Activated T-helper 1 cell treated with anti-CD3 and anti-CD28 coated beads, Interleukin-2, amount 50 U/mL, for 16 hours (primary cell): ENCODE measurements at places on chromosomes 7 and 10.

- DNase-seq, result no peak
These were observed 498 bp upstream of the ST7 start for GRCh38 chr7:116952635-116953371.

GRCh38 chr7:43431020-43431595 lies 151.8 kb upstream of the STK17A start:
- DNase-seq, result no peak

GRCh38 chr7:12949060-12949931 lies 261.9 kb downstream of the ARL4A start:
- no peak for DNase-seq

DNA sequence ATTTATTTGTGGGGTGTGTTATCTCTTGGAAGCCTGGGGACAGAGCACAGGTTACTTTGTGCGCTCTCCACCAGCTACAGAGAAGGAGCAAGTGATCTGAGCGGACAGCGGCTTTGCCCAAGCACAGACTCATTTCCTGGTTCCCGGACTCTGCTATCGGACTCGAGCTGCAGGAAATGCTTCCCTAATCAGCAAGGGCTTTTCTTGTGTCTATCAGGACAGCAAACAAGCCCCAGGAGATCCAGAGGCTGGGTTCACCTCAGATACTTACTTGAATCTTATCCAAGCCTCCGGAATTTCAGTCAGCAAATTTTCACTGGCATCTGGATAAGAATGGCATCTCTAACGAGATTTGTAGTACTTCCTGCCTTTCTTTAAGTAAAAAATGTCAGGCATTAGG lies 27.8 kb downstream of the MRC1 start:
- no peak for DNase-seq

GRCh38 chr7:115047958-115048720 lies 126.2 kb downstream of the MDFIC start:
- no peak for DNase-seq

GRCh38 chr10:131644864-131645658 lies 255.7 kb upstream of the PPP2R2D start:
- no peak for DNase-seq

- DNase-seq, result no peak
These were observed 380.5 kb downstream of the SFMBT2 start for GRCh38 chr10:7030134-7030855.

DNA sequence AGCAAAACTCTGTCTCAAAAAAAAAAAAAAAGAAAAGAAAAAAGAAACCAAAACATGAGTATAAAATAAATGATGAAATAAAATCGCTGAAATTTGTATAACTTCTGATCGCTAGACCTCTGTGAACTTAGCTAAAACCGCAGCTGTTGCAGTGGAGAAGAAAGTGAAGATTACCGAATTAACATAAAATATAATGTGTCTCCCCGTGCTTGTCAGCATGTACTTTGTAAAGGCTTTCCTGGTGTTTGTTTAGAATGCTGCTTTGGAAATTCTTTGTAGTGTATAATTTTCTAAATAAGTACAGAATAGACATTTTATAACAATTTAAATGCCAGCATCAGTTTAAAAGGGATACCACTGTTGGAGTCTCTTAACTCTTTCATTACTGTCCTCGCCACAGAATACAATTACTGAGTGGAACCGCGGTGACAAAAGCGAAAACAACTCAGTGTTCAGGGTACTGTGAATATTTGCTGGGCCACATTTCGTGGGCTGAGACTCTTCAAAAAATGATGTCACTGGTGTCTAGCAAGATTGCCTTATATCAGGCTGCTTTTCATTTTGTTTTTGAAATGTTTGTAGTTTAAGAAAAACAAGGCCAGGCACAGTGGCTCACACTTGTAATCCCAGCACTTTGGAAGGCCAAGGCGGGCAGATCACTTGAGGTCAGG lies 167.7 kb downstream of the NSUN6 start:
- no peak for DNase-seq

DNA sequence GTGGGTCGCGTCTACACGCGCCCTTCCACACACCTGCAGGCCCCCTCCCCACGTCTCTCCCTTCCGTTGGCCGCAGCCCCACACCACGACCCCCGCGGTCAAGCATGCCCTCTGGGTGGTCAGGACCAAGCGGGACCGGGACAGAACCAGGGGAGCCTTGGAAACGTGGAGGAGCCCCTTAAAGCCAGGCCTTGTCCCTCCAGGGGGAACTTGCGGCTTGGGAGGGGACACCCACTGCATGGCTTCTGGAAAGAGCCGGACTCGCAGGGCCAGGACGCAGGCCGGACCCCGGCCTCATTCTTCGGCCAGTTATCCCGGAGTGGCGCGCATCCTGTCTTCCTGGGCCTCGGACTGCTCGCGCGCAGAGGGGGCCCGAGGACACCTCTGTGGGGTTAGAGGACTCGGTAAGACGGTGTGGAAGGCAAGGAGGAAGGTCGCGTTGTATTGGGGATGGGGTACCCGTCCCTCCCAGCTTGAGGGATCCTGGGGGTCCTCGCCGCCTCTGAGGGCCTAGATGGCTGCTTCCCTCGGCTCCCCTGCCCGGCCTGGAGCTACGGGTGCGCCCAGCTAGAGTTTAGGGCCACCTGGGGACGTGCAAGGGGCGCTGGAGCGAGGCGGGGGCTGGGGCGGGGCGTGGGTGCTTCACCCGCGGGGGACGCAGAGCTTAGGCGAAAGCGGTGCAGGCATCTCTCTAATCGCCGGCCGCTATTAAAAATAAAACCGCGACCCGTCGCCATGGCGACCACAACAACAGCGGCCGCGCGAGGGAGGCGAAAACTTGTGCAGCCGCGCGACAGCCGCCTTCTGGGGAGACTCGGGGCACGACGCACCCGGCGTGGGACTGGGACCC lies 1.8 kb upstream of the PDGFA start:
- no peak for DNase-seq

GRCh38 chr10:84291384-84291783 lies 37.0 kb upstream of the CCSER2 start:
- no peak for DNase-seq

DNA sequence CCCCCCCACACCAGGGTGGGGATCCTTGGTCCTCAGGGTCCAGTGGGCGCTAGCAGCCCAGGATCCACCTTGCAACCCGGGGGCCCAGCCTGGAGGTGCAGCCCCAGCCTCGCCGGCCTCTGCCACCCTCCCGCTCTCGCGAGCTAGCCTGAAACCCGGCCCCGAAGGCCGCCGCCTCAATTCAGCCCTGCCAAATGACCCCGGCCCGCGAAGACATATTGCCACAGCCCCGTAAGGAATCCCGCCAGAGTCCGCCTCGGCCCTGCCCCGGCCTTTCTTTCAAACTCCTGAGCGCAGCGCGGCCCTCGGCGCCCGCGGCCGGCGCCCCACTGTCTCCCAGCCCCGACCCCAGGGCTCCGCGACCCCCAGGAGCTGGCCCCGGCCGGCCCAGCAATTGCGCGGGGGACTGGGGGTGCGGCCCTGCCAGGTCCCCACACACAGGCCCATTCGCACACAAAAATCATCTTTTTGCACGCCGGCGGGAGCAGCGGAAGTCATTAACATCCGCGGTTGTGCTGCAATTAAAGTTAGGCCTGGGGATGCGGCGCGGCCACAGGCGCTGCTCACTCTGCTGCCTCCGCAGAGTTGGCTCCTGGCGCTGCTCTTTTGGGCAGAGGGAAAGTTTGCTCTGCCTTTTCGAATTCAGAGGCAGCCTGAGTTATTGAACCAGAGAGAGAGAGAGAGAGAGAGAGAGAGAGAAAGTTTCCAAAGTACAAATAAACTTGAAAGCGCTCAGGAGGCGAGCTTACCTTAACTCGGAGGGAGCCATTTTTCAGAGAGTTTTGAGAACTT lies 4.0 kb downstream of the HOXA5 start:
- DNase-seq, result no peak

GRCh38 chr7:71851776-71852498 lies 560.2 kb downstream of the CALN1 start:
- no peak for DNase-seq

DNA sequence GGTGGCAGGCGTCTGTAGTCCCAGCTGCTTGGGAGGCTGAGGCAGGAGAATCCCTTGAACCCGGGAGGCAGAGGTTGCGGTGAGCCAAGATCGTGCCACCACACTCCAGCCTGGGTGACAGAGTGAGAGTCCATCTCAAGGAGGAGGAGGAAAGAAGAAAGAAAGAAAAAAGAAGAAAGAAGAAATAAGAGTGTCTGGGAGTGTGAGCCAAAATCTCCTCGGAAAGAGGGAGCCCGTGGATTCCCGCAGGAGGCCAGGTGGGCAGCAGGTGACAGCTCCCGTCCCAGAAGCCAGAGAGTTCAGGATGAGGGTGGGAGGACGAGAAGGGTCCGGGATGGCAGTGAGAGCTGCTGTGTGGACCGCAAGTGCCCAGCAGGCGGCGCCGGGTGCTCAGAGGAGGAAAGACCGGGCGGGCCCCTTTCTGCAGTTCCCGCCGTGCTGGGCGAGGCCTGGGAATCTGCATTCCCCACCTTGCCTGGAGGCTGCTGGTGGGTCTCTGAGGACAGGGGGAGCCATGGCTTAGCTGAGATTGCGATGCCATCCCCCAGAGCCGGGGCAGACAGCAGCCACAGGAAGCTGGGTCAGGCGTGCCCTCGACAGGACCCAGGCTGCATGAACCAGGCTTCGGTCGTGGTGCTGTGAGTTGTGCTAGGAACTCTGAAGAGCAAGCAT lies 17.1 kb upstream of the AMZ1 start:
- DNase-seq, result peak; percentile 55

DNA sequence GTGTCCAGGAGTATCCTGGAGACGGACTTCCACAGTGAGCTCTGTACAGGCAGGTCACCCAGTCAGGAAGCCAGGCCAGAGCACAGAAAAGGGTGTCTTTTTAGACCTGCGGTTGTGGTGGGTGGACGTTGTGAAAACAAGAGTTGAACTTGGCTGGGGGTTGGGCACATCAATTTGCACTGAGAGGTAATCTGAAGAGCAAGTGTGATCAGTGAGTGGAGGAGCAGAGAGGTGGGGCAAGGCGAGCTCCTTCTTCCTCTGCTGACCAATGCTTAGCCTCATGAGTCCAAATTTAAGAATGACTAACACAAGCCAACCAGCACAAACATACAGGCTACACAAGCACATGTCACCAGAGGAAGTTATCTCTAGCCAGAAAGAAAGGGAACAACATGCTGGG lies 310.8 kb downstream of the TCERG1L start:
- DNase-seq, result no peak

- no peak for DNase-seq
These were observed 69.2 kb upstream of the FAM171A1 start for GRCh38 chr10:15440204-15440711.

GRCh38 chr7:88635149-88635548 lies 124.4 kb upstream of the ZNF804B start:
- DNase-seq, result no peak

- DNase-seq, result no peak
These were observed 93.6 kb downstream of the VOPP1 start for GRCh38 chr7:55478700-55479099.

- no peak for DNase-seq
These were observed 58.6 kb downstream of the AUTS2 start for GRCh38 chr7:69656890-69657289.
